ENCODE measurements at places on chromosomes 2 and 18.
A peak's percentile ranks its signal among the peaks of the same experiment; 100 is the strongest.

DNA sequence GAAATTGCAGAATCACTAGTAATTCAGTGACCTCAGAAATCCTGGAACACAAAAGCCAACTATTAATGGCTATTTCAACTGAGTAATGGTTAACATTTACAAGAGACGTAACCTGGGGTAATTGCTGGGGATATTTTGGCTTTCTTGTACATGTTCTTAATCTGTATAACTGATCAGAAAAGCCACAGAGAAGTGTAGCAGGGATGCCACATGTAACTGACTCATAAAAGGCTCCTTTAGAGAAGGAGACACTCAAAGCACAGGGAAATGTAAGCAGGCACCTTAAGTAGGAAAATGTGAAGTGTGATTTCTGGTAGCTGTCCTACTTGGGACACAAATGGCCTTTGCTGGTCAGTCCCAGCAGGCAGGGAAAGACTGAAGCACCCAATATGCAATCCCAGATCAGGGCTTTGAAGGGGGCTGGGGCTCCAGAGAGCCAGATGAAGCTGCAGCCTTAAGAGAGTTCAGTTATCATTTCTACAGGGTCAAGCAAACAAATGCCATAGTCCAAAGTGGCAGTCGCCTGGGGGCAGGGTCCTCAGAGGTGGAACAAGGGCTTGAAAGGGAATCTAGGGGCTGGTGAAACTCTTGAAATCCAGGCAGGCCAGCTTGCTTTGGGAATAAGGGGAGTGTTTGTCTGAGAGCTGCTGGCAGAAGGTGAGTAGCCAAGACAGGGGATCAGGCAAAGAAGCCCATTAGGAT lies 7.2 kb upstream of the SPOPL start:
- no peak for DNase-seq

- no peak for DNase-seq
These were observed 12.1 kb downstream of the TTL start for GRCh38 chr2:112493858-112494648.

DNA sequence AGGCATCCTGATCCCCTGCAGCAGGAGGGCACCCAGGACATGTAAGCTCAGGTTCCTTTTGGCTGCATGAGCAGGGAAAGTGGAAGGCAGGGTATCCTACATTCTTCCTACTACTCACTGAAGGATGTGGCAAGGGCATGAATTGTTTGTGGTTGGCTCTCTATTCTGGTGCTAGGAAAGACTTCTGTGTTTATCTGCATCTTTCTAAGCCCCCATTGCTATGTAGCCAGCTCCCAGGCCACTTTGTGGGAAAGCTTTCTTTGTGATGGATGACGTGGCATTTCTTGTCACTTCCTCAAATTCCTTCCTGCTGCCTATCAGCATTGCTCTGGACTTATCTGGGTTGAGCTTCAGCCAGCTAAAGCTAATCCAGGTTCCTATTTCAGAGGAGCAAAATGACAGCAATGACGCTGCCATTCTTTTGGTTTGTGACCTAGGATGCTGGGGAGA lies 46.2 kb downstream of the MEIS1 start:
- DNase-seq: no peak

DNA sequence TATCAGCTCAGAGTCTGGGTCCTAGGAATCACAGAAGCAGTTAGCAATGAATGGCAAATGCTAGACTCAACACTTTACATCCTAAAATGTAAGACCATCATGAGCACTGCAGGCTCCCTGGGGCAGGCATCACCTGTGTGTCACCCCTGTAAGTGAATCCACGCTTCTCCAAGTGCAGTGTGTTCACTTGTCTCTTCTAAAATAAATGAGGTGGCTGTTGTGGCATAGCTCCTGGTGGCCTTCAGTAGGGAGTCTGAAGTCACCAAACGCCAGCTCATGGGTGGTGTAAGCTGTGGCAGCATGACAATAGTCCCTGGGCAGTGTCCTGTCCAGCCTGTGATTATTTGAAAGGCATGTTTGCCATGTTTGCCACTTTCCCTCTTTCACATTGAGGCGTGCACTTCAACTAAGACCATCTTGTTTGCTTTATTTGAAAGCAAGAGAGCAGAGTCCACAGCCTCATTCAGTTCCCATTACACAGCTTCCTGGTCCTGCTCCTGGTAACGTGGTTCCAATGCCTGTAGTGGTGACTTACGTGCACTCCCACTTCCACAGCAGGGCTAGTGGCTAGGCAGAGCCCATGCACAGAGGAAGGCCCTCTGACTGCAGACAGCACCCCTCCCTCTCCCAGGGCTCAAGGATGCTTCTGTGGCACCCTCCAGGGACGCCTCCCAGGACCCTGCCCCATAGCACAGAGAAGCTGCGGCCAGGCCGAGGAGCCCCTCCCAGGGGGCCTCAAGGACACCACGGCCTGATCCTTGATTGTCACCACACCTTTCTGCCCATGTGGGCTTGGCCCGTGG lies 24.3 kb downstream of the COA5 start:
- DNase-seq: no peak

- peak; percentile 94 for DNase-seq
These were observed at the start of gene KCTD18 for GRCh38 chr2:200509612-200510433. Gene KCTD18 (minus strand): TSS chr2:200510068. CDS start chr2:200507016, 3,052 bp downstream.

GRCh38 chr2:179341152-179341866 lies 76.7 kb upstream of the SESTD1 start:
- DNase-seq: no peak

- no peak for DNase-seq
These were observed 62.5 kb downstream of the RHOB start for GRCh38 chr2:20509301-20509769.

DNA sequence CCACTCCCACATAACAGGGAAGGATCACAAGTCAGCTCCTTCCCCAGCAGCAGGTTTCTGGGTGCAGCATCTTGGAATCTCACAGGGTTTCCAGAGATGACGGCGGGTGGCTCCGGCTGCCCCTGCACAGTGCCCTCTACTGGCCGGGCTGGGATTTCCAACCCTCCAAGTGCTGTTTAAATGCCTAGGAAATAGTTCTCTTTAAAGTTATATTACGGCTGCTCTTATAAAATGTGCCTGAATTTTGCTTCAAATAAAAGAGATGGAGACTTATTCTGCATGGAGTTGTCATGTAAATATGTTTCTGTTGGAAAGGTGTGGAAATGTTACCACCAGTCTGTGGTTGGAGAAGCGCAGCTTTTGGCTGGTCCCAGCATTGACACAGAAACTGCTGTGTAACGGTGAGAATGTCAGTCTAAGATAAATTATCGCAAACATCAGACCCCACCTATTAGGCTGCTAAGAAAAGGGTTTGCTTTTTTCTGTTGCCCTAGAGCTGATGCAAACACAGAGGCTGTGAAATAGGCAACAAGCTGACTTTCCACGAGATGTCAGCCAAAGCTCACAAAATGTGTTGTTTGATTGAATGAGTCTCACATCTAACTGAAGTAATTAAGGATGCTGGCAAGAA lies 3.3 kb upstream of the HJURP start:
- peak; percentile 63 for DNase-seq

DNA sequence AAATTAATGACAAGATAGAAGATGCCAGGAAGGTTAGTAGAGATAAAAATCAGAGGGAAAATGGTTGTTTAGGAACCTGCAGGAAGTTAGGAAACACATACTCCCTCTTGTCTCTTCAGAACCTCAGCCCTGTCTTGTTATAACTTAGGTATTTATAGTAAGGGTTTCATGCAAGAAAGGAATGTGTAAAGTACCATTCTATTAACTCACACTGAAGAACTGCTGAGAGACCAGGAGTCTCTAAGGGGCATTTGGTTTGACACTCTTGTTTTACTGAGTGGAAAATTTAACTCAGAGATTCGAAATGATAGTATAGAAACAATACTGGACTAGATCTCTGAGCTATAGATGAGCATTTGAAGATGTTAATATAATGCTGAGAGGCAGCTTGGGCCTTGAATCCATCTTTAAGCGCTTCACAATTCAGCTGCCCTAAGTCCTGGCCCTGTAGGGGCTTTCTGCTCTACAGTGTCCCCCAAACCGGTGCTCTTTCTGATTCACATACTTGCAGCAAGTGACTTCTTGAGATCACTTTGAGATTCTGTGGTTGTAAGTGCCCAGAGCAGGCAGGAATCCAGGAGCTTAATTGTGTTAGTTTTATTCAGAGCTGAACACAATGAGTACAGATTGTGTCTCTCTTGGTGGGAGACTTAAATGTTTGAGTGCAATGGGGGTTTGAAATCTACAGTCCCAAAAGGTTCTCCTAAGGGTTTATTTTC lies 235.0 kb upstream of the RGPD4 start:
- no peak for DNase-seq

DNA sequence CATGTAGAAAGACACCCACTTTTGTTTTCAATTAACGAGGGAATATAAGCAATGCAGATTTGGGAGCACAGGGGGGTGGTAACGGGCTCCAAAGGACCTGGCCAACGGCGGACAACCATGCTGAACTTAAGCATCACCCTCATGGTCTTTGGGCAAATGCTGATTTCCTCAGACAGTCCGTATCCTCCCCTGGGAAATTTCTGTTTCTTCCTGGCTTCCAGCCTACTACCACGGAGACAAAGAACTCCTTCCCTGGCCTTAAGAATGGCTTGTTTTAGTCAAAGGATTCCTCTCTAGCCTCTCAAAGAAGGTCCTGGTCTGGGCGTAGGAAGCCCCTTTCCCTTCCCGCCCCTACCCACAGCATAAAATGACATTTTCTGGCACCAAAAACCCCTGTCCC lies 34.3 kb downstream of the EN1 start:
- no peak for DNase-seq

GRCh38 chr18:46301571-46301970 lies 197.4 kb downstream of the HAUS1 start:
- DNase-seq: no peak

DNA sequence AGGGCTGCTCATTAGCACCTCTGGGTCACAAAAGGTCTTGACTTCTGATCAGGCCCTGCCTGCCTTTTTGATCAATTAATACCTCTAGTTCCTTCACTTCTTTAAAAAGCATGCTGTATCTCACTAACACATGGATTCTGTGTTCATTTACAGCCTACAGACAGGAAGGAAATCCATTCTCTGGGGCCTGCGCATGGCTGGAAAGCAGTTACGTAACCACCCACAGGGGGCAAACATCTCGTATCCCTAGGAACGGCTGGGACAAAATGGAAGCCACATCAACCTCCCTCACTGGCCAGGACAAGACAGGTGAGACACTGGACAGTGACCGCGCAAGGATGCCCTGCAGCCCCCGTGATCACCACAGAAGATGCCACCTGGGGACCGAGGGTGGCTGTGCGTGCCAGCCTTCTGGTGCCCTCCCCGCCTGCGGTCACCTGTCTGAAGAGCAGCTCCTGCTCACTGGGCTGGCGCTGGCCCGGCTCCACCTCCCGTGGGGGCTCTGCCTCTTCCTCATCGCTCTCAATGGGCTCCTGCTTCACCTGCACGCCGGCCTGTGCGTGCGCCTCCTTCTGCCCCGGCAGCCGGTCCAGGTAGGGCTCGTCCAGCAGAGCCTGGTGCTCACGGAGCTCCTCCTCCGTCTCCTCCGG lies 266.9 kb downstream of the TWIST2 start:
- DNase-seq: no peak

DNA sequence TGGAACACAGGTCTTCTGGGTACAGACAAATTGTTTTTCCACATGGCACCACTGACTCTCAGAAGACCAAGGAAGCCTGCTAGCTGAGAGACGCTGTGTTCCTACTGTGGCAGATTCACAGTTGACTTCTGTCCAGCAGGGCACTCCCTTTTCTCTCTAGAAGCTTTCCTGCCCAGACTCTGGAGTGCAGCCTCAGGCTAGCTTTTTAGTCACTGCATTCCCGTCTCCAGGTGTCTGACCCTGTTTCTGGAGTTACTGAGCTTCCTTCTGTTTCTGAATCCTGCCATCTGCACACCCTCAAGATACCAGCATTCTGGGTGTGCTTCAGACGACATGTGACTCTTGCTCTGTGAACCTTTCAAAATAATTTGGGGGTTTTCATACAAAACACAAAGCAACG lies 125.1 kb downstream of the TMEM200C start:
- DNase-seq: no peak

GRCh38 chr18:59144483-59144882 lies 4.8 kb downstream of the SEC11C start:
- no peak for DNase-seq

- no peak for DNase-seq
These were observed 109.7 kb upstream of the GLI2 start for GRCh38 chr2:120625865-120626560.

DNA sequence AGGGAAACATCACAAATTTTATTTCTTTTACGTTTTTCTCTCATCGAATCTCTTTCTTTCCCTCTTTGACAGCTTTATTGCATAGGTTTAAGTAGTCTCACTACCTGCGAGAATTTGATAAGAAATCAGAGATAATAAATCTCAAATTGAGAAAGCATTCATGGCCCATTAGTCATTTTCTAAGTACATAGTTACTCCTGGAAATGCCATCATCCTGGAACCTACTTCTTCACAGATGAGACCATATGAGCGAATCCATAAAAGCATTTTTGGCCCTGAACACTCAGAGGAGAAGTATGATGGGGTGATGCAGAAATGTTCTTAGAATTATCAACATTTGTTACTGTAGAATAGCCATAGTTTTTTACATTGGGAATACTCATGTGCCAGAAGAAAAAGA lies 138.0 kb upstream of the ARHGAP28 start:
- DNase-seq: no peak

- DNase-seq: peak; percentile 92
These were observed at the start of the genes CEP76 and PSMG2 for GRCh38 chr18:12702221-12703095. Gene CEP76 (minus strand): TSS chr18:12702723. CDS start chr18:12702548, 175 bp downstream. Gene PSMG2 (plus strand): TSS chr18:12703042. CDS start chr18:12703108, 66 bp downstream.

GRCh38 chr2:147636886-147637285 lies 207.9 kb upstream of the ACVR2A start:
- no peak for DNase-seq

DNA sequence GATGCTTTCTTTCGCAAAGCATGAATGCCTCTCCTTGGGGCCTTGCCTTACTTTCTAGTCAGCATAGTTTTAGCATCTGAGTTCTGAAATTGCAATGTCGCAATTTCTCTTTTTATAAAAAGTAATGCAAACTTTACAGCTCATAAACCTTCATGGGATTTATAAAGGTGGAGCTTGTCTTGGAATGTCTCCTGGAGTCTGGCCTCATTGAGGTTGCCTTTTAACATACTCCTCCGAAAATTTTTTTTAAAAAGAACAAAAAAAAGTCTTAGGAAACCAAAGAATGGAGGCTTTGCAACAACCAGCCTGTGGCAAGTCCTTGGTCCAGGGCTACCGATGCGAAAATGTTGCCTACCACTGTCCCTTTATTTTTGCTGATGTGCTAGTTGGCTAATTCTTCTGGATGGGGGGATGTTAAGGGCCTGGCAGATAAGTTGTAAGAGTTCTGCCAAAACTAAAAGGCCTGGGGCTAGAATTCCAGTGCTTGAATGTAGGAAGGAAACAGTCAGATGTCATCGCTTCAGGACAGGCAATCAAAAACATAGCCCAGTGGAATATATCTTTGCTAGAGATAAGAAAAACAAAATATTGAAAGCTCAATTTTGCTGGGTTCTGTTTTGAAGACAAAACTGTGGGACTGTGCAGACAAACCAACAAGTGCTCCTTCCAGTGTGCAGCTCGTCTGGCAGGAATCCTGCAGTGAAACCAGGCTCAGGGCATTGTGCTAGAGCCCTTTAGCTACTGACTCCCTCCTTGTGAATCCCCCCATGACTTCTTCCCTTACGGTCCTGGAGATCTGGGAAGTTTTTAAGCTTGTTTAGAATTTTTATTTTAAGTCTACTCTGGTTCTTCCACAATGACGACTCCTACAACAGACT lies 213.0 kb downstream of the PIEZO2 start:
- no peak for DNase-seq

GRCh38 chr2:109454765-109455394 lies 158.9 kb downstream of the SEPTIN10 start:
- DNase-seq: no peak

- DNase-seq: no peak
These were observed 266.8 kb upstream of the CRIM1 start for GRCh38 chr2:36088716-36089328.

- no peak for DNase-seq
These were observed 125.9 kb downstream of the TTC32 start for GRCh38 chr2:19775838-19776237.
